ENCODE measurements at places on chromosomes 5 and 9. TPM values are rescaled to one million over a fixed set of nuclear protein-coding genes. Genes with fewer than 3 reads are reported as not detected.

The NEUROG1 gene
- total RNA-seq, result not detected

The CATSPER3 gene
- total RNA-seq, result 0.32 TPM

The IL5 gene
- not detected for total RNA-seq

The IL9 gene
- total RNA-seq, result not detected

The SEMA6A gene
- 0.10 TPM for total RNA-seq

The SLC34A1 gene
- total RNA-seq, result not detected

The AGTPBP1 gene
- total RNA-seq, result 39.0 TPM

The ACSL6 gene
- total RNA-seq, result 1.2 TPM

The BHMT gene
- not detected for total RNA-seq

The ANKRD18A gene
- total RNA-seq, result 6.1 TPM

The WNT8A gene
- not detected for total RNA-seq

The UNC5A gene
- not detected for total RNA-seq

The SPATA24 gene
- total RNA-seq, result 6.0 TPM

The GADD45G gene
- 0.72 TPM for total RNA-seq

The DDX4 gene
- not detected for total RNA-seq

The MED22 gene
- total RNA-seq, result 21.5 TPM

The CMYA5 gene
- total RNA-seq, result 0.05 TPM

The PRRX2 gene
- 0.69 TPM for total RNA-seq

The ESM1 gene
- total RNA-seq, result not detected

The MROH2B gene
- not detected for total RNA-seq

The PDE6A gene
- not detected for total RNA-seq

The FREM1 gene
- not detected for total RNA-seq
